ENCODE measurements at places on chromosomes 4 and X. TPM values are rescaled to one million over a fixed set of nuclear protein-coding genes. Genes with fewer than 3 reads are reported as not detected.

The CLDN22 gene
- total RNA-seq: not detected

The ZNF185 gene
- 43.6 TPM for total RNA-seq

The TRPC3 gene
- 0.07 TPM for total RNA-seq

The ANXA10 gene
- not detected for total RNA-seq

The GAB1 gene
- 5.5 TPM for total RNA-seq

The HELT gene
- not detected for total RNA-seq

The TEX11 gene
- not detected for total RNA-seq

The SOX3 gene
- total RNA-seq: not detected

The AWAT2 gene
- total RNA-seq: not detected

Measured in mammary microvascular endothelial cell (primary cell).